ENCODE measurements at places on chromosomes 2 and 18.

- no peak for DNase-seq
These were observed 76.7 kb downstream of the TGIF1 start for GRCh38 chr18:3526421-3527354.

DNA sequence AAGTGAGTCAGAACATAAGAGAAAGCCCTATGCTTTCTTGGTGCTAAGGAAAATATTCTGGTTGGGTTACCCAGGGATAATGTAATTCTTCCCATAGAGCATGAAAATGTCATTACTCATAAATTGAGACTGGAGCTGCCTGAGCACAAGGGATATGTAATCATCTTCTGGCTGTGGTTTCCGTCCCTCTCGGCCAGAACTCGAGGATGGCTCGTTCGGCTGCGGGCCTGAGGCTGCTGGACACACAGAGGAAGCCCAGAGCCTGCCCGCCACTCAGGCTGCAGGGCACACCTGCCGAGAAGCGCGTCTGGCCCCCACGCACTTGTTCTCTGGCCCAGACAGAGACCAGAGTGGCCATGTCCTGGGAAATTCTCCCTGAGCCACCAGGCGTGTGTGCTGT is 104.9 kb downstream of the ASAP2 start:
- no peak for DNase-seq

DNA sequence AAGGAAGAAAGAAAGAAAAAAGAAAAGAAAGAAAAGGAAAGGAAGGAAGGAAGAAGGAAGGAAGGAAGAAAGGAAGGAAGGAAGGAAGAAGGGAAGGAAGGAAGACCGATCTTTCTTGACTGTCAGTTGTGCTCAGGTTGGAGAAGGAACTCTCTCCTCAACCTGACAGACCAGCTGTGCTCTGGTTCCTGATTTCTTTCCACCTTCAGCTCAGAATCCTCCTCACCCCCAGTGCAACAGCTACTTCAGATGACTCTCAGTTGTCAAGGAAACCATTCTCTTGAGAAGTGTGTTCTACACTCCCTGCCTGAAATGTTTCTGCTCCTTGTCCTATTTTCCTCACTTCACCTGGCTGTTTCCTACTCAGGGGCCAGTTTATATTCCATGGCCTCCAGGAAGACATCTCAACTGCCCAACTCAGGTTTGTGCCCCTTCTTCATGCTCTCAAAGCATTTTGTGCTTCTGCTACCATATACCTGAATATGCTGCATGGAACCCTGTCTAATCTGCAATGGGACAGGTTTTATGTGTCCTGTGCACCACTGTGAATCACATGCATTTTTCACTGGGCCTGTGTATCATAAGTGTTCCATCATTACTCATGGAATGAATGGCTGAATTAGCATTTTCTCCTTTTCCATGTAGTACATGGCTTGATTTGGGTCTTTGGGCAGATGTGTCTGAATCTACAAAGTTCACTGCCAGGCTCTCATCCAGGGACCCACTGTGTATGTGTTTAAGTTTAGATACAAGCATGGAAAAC is 32.8 kb upstream of the DOCK10 start:
- no peak for DNase-seq

GRCh38 chr2:26412091-26412673 is 10.5 kb downstream of the DRC1 start:
- DNase-seq, result no peak

DNA sequence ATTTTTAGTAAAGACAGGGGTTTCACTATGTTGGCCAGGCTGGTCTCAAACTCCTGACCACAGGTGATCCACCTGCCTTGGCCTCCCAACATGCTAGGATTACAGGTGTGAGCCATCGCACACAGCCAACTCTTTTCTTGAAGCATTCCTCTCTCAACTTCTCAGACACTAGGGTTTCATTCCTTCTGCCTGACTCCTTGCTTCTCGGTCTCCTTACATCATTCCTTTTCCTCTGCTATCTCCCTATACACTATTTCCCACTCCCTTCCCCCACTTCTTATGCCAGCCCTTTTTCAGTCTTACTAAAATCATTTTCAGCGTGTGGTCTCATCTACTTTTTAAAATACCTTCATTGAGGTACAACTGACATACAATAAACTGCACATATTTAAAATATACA is 6.1 kb downstream of the SOS1 start:
- no peak for DNase-seq

DNA sequence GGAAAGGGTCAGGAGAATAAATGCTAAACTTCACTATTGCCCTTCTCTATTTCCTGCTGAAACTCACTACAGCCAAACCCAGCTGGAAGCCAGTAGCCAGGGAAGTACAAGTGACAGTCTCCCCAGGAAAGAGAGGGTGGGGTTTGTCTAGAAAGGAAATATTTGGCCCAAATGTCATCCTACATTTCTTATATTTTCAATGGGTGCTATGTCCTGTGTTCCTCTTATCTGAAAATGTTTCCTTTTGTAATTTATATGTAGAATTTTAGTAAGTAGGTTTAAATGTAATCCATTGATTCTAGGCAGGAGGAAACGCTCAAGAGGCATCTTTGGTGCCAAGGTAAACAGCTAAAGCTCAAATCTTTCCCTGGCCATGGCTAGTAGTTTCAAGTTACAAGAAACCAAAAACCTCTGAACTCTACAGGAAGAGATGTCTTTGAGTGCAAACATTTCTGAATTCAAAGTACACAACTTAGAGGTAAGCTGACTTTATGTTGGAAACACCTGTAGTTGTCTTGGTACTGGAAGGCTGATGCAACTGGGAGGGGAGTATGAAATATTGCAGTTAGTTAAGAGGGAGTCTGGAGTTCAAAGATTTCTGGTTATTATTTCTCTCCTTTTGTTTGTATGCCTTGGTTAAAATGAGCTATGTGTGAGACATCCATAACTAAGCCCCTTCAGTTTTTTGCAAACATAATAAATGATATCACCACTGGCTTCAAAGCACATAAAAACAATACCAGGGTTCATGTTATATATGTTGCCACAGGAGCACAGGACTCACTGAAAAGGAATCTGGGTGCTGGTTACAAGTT is 356.1 kb upstream of the ZC3H15 start:
- DNase-seq, result no peak

DNA sequence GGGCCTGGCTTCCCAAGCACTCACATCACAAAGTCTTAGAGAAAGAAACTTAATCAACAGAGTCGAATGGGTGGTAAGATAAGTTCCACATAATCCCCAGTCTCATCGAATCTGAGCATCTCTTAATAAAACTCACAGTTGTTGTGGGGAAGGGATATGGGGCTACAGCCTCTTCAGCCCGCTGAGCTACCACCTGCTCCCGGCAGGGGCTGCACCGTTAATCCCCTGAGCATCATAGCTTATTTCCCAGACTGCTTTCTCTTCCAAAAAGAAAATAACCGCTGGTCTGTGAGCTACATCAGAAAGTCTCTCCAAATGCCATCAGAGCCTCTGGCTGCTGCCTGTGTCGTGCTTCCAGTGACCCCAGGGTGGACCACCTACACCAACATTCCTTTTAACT is 139.4 kb upstream of the CELF4 start:
- no peak for DNase-seq

- peak; percentile 29 for DNase-seq
These were observed 8.2 kb upstream of the TMEM182 start for GRCh38 chr2:102753563-102754159.

DNA sequence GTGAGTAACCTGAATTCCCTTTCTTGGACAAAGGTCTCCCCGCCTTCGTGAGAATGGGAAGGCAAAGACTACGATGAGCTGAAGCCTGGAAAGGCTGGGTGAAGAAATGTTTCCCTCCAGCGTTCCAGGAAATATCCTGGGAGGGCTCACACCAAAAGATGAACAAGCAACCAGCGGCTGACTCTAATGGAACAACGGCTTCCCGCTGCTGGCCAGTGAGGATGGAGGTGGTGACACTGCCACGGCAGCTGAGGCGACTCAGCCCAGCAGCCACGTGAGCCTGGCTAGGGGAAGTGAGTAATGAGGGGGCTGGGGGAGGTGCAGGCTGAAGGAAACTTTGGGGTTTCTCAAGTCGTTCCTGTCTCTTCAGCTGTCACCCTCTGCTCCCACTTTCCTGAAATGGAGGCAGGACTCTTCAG is 105.0 kb upstream of the SMAD7 start:
- peak; percentile 20 for DNase-seq

DNA sequence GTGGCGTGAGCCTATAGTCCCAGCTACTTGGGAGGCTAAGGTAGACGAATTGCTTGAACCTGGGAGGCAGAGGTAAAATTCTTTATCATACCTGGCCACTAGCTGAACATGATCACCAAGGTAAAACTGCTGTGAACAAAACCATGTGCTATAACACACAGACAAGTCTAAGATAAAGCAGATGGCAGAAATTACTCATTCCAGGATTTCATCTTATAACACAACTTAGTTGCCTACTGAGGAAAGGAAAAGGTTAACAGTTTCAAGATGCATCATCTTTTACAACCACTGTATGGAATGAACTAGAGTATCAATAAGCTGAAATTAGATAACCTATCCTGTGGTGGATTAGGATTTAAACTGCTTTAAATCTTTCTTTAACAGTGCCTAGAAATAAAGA is 8.3 kb downstream of the ARL5A start:
- no peak for DNase-seq

- no peak for DNase-seq
These were observed 157.4 kb downstream of the ASXL3 start for GRCh38 chr18:33735428-33735827.

DNA sequence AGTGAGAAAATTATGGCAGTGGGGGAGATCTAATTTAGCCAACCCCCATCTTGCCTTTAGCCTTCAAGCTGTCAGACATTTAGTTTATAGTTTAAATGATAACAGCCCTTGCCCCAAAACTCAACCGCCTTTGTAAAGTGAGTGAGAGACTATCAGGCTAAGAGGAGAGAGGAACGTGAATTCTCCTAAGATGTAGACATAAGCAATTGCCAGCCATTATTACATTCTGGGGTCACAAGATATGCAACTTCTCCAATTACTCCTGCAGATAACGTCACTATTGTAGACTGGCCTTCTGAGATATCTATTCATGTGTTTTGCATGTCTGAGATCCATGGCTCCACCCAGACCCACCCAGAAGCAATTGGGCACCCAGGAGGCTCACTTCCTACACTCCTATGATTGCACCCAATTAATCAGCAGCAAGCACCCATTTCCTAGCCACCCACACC is 307.3 kb downstream of the NBAS start:
- no peak for DNase-seq

DNA sequence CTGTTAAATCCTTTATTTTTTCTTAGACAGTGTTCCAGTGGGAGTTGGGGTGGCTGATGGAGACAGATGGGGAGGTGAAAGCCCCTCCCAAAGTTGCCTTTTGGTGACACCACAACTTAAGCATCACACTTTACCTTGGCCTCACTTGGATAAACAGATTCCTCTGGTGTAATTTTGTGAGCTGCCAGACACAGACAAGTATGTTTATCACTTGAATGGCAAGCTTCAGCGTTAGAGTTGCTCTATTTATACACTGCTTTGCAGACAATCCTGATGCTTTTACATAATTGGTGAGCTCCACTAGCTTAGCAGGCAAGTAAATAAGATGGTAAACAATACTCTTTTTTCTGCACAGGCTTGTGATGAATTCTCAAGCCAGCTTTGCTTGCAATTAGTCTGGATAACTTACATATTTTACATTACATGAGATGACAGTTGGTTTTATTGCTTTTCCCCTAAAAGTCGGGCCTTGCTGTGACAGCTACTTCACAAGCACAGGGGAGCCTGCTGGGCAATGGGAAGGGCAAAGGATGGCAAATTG is 226.2 kb downstream of the SLC8A1 start:
- DNase-seq, result no peak

GRCh38 chr18:54805571-54806334 is 22.5 kb upstream of the RAB27B start:
- DNase-seq, result no peak

DNA sequence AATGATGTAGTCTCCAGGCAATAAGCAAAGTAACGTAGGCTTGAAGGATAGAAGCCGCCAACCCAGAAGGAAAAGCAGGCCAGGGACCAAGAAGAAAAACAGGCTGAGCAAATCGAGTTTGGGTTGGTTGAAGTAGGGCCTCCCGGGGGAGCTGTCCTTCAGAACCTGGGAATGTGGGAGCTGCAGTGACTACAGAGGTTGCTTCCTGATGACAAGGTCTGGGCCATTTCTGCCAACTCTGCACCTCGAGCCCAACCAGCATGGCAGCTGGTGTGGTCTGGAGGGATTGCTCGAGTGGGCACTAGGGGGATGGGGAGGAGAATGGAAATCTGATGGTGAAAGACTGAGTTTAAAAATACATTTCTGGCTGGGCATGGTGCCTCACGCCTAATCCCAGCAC is 14.1 kb downstream of the ACMSD start:
- DNase-seq, result no peak

Measured in germinal center (tissue), 1 donor.